ENCODE measurements at places on chromosomes 6 and 20. TPM values are rescaled to one million over a fixed set of nuclear protein-coding genes. Genes with fewer than 3 reads are reported as not detected.

DNA sequence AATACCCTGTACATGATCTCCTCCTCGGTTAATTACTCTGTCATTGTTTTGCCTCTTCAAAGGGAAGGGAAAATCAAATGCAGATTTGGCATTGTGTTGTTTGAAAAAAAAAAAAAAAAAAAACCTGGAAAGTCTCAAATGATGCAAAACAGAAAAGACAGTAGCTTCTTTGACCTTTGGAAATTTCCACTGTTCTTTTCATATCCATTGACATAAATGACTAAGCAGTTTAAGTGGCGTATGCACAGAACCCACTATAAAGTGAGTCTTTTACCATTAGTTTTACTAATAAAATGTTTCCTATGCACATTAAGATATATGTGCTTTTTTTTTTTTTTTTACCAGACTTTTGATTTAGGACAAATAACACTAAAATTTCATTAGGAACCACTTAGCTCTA, 704.3 kb downstream of the TFAP2A start:
- no peak for DNase-seq

GRCh38 chr6:77463308-77463860, at the start of gene HTR1B:
TSS of gene HTR1B (minus strand) at chr6:77463491. CDS start at chr6:77463403, 88 bp downstream.
- no peak for DNase-seq

DNA sequence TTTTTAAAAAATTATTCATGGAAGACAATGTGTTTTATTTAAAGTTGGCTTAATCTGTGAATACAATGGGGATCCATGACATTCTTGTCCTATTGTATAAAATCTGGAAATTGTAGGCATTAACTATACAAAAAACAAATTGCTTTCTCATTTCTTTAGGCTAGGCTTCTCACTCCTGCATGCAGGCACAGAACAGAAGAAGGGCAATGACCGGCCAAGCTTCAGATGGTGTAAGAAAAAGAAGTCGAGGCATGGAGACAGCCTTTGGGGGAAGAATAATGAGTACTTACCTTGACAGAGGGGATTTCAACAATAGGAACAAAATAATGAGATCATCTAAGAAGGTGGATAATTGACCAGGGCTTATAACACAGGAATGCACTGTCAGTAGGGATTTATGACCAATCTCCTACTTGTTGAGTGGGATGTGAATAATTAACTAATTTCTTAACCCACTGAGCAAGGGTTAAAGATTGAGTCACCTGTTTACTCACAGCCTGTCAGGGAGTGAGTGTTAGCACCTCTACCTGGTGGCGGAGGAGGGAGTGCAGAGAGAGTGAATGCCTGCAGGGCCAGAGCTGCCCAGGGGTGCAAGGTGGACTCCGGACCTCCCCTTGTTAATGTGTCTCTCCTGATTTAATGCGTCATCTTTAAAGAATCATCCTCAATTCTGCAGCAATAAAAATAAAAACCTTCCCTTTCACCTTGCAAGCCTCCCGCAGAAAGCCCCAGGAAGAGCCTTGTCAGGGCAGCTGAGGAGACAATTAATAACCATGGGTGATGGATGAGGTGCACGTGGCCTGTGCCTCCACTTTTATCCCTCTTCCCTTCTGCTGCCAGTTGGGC, 3.9 kb downstream of the SLC22A2 start:
- no peak for DNase-seq

RIPPLY2 gene
- 0.51 TPM for total RNA-seq

DNA sequence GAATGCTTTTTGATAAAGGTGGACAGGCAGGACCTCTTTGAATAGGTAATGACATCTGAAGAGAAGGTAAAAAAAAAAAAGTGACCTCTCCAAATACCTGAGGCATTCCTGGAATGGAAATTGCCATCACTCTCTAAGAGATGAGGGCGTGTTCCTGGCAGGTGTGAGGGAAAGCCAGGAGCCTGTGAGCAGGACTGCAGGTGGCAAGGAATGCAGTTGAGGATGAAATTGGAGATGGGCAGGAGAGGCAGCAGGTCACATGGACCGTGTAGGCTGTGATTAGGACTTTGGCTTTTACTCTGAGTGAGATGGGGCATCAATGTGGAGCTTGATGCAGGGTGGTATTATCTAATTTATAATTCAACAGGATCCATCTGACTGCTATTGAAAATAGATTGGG, 227.4 kb downstream of the LRFN2 start:
- no peak for DNase-seq

DNA sequence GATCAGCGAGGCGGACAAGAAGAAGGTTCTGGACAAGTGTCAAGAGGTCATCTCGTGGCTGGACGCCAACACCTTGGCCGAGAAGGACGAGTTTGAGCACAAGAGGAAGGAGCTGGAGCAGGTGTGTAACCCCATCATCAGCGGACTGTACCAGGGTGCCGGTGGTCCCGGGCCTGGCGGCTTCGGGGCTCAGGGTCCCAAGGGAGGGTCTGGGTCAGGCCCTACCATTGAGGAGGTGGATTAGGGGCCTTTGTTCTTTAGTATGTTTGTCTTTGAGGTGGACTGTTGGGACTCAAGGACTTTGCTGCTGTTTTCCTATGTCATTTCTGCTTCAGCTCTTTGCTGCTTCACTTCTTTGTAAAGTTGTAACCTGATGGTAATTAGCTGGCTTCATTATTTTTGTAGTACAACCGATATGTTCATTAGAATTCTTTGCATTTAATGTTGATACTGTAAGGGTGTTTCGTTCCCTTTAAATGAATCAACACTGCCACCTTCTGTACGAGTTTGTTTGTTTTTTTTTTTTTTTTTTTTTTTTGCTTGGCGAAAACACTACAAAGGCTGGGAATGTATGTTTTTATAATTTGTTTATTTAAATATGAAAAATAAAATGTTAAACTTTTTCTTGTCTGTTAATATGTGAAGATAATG, 2.2 kb downstream of the HSPA1B start:
- no peak for DNase-seq

GRCh38 chr6:9566096-9566495, 848.8 kb downstream of the TFAP2A start:
- no peak for DNase-seq
